ENCODE measurements at places on chromosomes 1 and 21.
A peak's percentile ranks its signal among the peaks of the same experiment; 100 is the strongest.

DNA sequence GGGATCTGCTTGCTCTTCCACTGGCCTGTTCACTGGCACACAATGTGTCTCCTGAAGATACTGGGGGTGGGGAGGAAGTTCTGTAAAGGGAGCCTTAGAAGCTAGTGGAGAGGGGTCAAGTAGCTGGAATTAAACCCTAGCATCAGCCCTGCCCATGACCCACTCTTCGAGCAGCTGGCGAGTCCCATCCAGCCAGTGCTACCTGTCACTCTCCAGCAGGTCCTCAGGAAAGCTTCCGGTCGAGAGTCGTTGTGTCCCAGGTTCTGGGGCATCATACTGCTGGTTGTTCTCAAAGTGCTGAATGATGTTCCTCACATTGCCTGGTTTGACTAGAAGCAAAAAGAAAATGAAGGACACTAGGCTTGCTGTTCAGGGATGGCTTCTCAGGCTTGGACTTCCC, 30.9 kb downstream of the LRRC71 start:
- no peak overlapping the region for H3K27ac ChIP-seq
- peaks cover 3% of the 10 kb centered on the region for H3K4me1 ChIP-seq
- H3K4me3 ChIP-seq: no peak overlapping the region
- no peak for DNase-seq

GRCh38 chr1:205927247-205927646, 16.0 kb downstream of the SLC26A9 start:
- no peak overlapping the region for H3K27ac ChIP-seq
- no peaks in the 10 kb centered on the region for H3K36me3 ChIP-seq
- H3K4me1 ChIP-seq: no peaks in the 10 kb centered on the region

DNA sequence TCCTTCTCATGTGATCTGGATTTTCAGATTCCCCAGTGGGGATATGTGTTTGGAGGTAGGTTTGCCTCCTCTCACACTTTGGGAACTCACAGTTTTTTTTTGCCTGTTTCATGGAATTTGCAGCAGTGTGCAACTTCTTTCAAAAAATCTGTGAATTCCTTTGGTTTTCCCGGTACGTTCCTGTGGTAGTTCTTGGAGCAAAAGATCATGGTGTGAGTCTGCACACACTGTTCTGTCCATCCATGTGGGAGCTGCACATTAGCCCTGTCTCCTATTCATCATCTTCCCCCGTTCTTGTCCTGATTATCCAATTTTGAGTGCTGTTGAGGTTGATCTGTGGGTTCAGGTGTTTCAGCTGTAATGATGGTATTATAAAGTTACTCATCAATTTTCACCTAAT, 30.3 kb upstream of the TACSTD2 start:
- no peak overlapping the region for H3K4me3 ChIP-seq
- no peak for DNase-seq
- no peak overlapping the region for H3K27ac ChIP-seq
- no peaks in the 10 kb centered on the region for H3K27me3 ChIP-seq

DNA sequence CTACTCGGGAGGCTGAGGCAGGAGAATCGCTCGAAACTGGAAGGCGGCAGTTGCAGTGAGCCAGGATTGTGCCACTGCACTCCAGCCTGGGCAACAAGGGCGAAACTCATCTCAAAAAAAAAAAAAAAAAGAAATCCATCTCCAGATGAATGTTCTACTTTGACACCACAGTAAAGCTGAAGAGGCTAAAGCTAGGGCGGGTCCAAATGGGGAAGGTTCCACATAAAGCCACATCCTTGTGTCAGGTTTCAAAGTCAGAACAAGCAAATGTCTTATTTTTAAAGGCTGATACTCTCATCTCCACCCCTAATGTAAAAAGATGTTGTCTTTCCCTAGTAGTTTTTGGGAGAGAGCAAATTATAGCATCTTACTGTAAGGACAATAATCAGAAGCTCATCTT, 4.4 kb upstream of the WARS2 start:
- H3K27ac ChIP-seq: no peak overlapping the region
- H3K4me3 ChIP-seq: no peak overlapping the region
- peaks cover 10% of the 10 kb centered on the region for H3K4me1 ChIP-seq
- no peaks in the 10 kb centered on the region for H3K27me3 ChIP-seq
- H3K36me3 ChIP-seq: no peaks in the 10 kb centered on the region

- peaks cover 10% of the 10 kb centered on the region for H3K4me1 ChIP-seq
- H3K36me3 ChIP-seq: no peaks in the 10 kb centered on the region
- H3K27ac ChIP-seq: no peak overlapping the region
- no peak overlapping the region for H3K4me3 ChIP-seq
- no peak for DNase-seq
Measured at GRCh38 chr1:234854645-234855039, 244.7 kb upstream of the IRF2BP2 start.

DNA sequence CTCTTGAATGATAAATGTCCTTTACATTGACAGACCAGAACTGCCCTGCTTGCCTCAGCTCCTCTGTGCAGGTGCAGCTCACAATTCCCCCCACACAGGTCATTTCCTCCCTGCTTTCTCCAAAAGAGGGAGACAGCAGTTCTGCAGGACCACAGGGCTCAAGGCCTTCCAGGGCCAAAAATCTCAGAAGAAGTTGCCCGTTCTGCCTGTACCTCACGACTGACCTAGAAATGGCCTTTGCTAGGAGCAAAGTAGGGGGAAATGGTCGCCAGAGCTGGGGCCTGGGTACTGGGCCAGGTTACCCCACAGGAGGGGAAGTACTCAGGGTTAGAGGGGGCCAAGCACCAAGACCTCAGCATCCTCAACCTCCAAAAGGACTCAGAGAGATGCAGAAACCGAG, 11.1 kb downstream of the RNU1-2 start:
- no peak for DNase-seq
- H3K27me3 ChIP-seq: no peaks in the 10 kb centered on the region
- H3K36me3 ChIP-seq: peaks cover 7% of the 10 kb centered on the region
- no peaks in the 10 kb centered on the region for H3K4me1 ChIP-seq
- no peak overlapping the region for H3K4me3 ChIP-seq

DNA sequence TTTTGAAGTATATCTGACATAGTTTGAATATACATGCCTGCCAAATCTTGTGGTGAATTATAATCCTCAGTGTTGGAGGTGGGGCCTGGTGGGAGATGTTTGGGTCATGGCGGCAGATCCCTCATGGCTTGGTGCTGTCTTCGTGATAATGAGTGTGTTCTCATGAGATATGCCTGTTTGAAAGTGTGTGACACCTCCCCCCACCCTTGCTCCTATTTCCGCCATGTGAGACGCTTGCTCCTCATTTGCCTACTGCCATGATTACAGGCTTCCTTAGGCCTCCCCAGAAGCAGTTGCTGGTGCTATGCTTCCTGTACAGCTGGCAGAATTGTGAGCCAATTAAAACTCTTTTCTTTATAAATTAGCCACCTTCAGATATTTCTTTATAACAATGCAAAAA, 436.6 kb upstream of the BEND5 start:
- H3K4me1 ChIP-seq: no peaks in the 10 kb centered on the region
- H3K27me3 ChIP-seq: no peaks in the 10 kb centered on the region
- H3K4me3 ChIP-seq: no peak overlapping the region
- H3K36me3 ChIP-seq: no peaks in the 10 kb centered on the region
- no peak overlapping the region for H3K27ac ChIP-seq

- DNase-seq: peak; percentile 54
- H3K36me3 ChIP-seq: no peaks in the 10 kb centered on the region
- peaks cover 13% of the 10 kb centered on the region for H3K4me1 ChIP-seq
- no peak overlapping the region for H3K4me3 ChIP-seq
- H3K27ac ChIP-seq: no peak overlapping the region
- no peaks in the 10 kb centered on the region for H3K27me3 ChIP-seq
Measured at GRCh38 chr1:189429610-189430009, 1048.1 kb downstream of the BRINP3 start.

- H3K4me3 ChIP-seq: no peak overlapping the region
- peak overlapping the region; percentile 60 for H3K27ac ChIP-seq
- H3K27me3 ChIP-seq: no peaks in the 10 kb centered on the region
- no peaks in the 10 kb centered on the region for H3K36me3 ChIP-seq
Measured at GRCh38 chr1:19872190-19872589, 10.0 kb upstream of the OTUD3 start.

Measured in Calu3 (cell line).